ENCODE measurements at places on chromosomes 1 and 21.

- DNase-seq: no peak
Observed at GRCh38 chr1:26832249-26832960, 5.9 kb downstream of the ZDHHC18 start.

DNA sequence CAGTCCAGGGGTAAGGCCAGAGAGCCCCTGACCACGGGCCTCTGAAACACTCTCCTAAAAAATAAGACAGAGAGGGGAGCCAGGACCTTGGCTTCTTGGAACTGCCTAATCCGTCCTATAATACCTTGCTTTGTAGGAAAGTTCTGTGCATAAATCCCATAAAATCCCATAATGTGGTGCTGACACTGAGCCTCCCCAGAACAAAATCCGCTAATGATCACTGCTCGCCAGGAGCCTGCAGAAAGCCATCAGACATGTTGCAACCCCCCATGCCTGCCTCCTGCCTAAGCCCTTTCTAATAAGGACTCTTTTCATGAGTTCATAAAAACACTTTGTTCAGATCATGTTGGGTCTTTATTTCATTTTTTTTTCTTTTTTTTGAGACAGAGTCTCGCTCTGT lies 9.3 kb upstream of the DHRS3 start:
- DNase-seq: no peak

DNA sequence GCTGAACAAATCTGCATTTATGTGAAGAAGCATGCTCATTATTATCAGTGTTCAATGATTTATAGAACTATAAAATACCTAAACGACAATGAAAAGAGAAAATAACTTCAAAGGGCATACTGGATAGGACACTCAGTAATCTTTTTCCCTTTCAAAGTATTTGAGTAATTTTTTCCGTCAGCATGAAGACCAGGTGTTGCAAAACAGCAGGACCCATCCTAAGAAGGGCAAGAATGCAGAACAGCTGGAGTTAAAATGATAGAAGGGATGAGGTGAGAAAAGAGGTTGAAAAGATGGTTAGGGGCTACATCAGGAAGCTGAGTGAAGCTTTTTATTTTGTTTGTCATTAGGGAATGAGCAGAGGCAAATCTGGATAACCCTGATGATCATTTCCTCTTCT lies 7.1 kb upstream of the RGS18 start:
- no peak for DNase-seq

DNA sequence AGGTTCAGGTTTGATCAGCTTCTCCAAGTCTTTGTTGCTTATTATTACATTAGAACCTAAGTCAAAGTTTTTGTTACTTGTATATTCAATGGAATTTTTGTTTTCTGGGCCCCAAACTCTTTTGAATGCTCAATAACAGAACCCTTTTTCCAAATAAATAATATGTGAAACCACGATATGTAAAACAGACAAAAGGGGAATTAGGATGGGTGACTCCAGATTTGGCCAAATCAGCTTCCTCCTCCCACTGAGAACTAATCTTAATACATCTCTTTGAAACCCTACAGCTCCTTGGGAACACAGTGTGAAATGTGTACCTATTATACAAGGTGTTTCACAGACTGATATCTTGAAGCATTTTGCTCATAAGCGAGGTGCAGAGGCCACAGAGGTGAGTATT lies 67.0 kb upstream of the TNFSF18 start:
- DNase-seq: no peak

- DNase-seq: peak; percentile 68
Observed at GRCh38 chr1:102434421-102434820, 437.7 kb upstream of the OLFM3 start.

All from OCI-M1 (cell line).